ENCODE measurements at places on chromosomes 5 and 9.

- DNase-seq: no peak
Observed at GRCh38 chr5:175718401-175719108, 60.7 kb downstream of the HRH2 start.

- DNase-seq: no peak
Observed at GRCh38 chr5:54136516-54137440, 173.6 kb downstream of the ARL15 start.

- DNase-seq: no peak
Observed at GRCh38 chr5:102450313-102450990, 48.3 kb downstream of the SLCO6A1 start.

DNA sequence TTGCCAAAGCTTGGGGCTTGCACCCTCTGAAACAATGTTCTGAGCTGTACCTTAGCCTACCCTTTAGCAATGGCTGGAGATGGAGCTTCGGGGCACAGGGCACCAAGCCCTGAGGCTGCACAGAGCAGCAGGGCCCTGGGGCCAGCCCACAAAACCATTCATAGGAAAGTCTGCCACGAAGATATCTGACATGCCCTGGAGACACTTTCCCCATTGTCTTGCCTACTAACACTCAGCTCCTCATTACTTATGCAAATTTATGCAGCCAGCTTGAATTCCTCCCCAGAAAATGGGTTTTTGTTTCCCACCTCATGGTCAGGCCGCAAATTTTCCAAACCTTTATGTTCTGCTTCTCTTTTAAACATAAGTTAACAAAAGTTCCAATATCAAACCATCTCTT, 105.7 kb downstream of the DTWD2 start:
- no peak for DNase-seq

DNA sequence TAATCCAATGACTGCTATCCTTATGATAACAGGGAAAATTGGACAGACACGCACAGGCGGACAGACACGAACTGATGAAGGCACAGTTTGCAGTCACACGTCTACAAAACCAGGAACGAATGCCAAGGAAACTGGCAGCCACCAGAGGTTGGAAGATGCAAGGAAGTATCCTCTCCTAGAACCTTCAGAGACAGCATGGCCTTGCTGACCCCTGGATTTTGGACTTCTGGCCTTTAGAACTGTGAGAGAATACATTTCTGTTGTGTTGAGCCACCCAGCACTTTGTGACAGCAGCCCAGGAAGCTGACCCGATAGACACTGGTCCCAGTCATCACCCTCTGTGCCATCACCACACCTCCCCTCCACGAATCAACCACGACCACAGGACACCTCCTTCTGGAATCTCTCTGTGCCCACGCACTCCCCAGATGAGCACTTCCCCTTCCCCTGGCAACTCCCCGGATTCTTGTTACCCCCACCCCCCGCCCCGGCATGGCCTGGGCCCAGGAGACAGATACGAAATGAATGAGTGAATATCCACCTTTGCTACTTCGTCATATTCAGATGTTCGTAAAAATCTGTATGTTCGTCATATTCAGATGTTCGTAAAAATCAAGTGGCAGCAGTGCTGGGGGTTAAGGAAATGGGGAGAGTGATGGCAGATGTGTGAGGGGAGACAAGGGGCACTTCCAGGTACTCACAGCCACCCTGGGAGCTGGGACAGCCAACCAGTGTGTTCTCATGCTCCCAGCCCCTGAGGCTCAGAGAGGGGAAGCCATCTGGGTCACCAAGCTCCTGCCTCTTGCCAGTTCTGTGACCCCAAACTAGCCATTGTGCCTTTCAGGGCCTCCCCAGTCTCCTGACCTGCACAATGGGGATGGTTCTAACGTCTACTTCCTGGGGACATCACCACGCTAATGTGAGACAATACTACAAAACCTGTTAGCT, 18.5 kb downstream of the GBGT1 start:
- no peak for DNase-seq

- no peak for DNase-seq
Observed at GRCh38 chr9:133576875-133577736, 32.1 kb downstream of the FAM163B start.

Measured in NCI-H510A (cell line).